Articular chondrocyte of knee joint (primary cell): ENCODE measurements at places on chromosomes 12 and 14. TPM values are rescaled to one million over a fixed set of nuclear protein-coding genes. Genes with fewer than 3 reads are reported as not detected.

GON7 gene
- 14.6 and 19.2 TPM in 2 replicates for total RNA-seq

DNAH10 gene
- total RNA-seq, result 0.11 and 0.26 TPM in 2 replicates

ALDH2 gene
- 35.1 and 35.5 TPM in 2 replicates for total RNA-seq

FAM234B gene
- total RNA-seq, result 5.2 and 7.1 TPM in 2 replicates

GUCY2C gene
- total RNA-seq, result 0.11 TPM in 1 of 2 replicates, not detected in the other

ASIC1 gene
- 3.6 and 3.7 TPM in 2 replicates for total RNA-seq

RERGL gene
- total RNA-seq, result not detected in 2 replicates

NKX2-8 gene
- total RNA-seq, result not detected in 2 replicates

RASSF8 gene
- total RNA-seq, result 55.7 and 61.9 TPM in 2 replicates

PTPN6 gene
- total RNA-seq, result 0.43 and 0.91 TPM in 2 replicates

MOAP1 gene
- 10.7 and 12.2 TPM in 2 replicates for total RNA-seq

CIDEB gene
- total RNA-seq, result 6.4 and 7.2 TPM in 2 replicates

MARS1 gene
- 108 and 113 TPM in 2 replicates for total RNA-seq

OR6C68 gene
- not detected in 2 replicates for total RNA-seq

NFE2 gene
- total RNA-seq, result 0.43 and 0.65 TPM in 2 replicates

KERA gene
- 0.11 TPM in 1 of 2 replicates, not detected in the other for total RNA-seq

AQP6 gene
- not detected in 2 replicates for total RNA-seq

CPNE6 gene
- under 0.01 TPM in 1 of 2 replicates, not detected in the other for total RNA-seq

LRTM2 gene
- not detected in 2 replicates for total RNA-seq

RPL41 gene
- 1,970 and 2,516 TPM in 2 replicates for total RNA-seq

ALDH6A1 gene
- 34.4 and 34.8 TPM in 2 replicates for total RNA-seq

DNAJC22 gene
- 0.91 and 1.6 TPM in 2 replicates for total RNA-seq
